Right atrium auricular region (tissue), 2 donors: ENCODE measurements at places on chromosomes 4 and X. TPM values are rescaled to one million over a fixed set of nuclear protein-coding genes. Genes with fewer than 3 reads are reported as not detected.

The HSD17B13 gene
- not detected for total RNA-seq

The CLRN2 gene
- total RNA-seq: not detected

The MED14 gene
- total RNA-seq: 16.1 TPM

DNA sequence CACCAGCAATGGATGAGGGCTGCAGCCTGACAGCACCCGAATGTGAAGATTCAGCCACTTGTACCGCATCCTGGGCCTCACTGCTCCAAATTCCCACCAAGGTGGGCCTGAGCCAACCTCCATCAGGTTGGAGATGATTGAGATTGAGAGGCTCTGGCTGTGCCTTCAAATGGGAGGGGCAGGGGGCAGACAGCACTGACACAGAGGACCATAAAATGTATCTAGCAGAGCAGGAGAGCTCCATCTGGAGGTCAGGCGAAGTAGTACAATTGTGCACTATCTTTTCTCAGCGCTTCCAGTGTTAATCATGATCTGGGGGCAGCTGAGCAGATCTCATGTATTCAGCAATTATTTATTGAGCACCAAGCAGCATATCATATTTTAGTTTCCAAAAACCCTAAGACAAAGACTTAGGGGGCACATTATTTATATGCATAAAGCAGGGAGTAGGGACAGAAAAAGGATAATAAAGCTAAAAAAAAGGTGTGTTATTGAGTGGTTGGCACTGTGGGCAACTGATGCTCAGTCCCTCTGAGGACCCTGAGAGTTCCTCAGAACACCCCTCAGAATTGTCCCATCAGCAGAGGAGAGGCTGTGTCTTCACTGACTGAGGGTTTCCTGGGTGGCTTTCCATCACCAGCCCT, 31.6 kb upstream of the C1QTNF7 start:
- no peak for DNase-seq

GRCh38 chr4:113071805-113072204, 22.4 kb downstream of the ANK2 start:
- no peak for DNase-seq

DNA sequence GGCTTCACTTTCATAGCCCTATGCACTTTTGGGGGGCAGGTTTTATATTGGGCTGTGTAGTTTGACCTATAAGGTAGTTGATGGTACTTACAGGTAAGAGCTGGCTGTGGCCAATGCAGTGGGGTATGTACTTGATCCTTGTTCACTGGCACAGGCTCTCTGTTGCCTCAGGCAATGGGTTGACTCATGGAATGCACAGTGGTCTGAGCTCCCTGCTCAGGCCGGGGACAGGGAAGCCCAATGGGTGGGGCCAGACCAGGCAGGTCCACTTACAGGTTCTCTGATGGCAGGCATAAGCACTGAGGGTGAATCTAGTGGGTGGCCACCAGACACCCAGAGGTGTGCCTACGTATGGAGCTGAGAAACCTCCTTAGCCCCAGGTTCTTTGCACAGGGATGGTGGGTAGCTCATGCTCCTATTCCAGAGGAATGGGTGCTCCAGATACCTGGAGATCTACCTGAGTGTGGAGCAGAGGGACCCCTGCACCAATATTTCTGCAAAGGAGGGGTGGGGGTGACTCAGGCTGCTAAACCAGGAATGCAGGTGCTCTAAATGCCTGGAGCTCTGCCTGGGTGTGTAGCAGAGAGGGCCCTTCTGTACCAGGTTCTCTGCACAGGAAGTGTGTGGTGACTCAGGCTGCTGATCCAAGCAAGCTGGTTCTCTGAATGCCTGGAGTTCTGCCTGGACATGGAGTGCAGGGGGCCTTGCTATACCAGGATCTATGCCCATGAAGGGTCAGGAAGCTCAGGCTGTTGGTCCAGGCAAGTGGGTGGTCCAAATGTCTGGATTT, 52.3 kb downstream of the IL1RAPL2 start:
- no peak for DNase-seq

GRCh38 chr4:152981278-152981677, 45.2 kb downstream of the FHDC1 start:
- DNase-seq: no peak

DNA sequence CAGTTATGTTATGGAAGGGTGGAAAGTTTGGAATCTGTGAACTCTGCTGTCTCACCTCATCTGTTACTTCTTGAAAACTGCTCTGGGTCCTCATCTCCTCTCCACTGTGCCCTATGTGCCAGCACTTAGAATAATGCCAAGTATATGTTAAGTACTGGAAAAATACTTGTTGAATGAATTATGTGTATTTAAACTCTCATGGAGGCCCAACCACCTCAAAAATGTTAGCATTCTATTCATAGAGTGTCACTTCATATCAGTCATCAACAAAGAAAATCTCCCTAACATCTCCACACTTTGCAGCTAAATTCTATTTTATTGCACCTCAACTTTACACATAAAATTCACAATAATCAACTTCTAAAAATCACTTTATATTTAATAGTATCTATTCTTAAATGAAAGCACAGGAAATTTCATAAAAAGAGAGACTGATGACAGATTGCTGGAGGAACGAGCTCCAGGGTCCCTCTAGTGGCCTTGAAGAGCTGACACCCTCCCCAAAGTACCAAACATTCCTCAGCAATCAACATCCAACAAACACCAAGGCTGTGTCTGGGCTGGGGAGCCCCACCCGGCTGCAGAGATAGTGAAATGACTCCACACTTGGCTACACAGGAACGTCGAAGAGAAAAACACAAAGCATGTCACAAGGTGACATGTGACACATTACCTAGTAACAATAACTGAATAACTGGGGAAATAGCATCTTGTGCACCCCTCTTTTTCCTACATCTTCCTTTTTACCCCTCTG, 45.8 kb downstream of the SLC39A8 start:
- DNase-seq: peak; percentile 69

DNA sequence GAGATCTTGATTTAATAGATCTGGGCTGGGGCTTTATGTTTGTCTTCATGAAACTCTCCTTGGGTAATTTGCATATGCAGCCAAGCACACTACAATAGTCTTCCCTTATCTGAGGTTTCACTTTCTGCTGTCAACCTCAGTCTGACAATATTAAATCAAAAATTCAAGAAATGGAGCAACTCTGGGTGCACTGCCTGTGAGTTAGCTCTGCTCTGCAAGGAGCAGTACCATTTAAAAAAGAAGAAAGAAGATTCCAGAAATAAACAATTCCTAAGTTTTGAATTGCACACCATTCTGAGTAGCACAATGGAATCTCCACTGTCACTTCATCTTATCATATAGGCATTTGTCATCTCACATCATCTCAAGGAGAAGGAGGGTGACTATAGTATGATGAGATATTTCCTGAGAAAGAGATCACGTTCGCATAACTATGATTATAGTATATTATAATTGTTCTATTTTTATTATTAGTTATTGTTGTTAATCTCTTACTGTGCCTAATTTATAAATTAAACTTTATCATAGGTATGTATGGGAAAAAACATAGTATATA, 9.4 kb downstream of the FNIP2 start:
- no peak for DNase-seq

The TENM3 gene
- 15.9 TPM for total RNA-seq

DNA sequence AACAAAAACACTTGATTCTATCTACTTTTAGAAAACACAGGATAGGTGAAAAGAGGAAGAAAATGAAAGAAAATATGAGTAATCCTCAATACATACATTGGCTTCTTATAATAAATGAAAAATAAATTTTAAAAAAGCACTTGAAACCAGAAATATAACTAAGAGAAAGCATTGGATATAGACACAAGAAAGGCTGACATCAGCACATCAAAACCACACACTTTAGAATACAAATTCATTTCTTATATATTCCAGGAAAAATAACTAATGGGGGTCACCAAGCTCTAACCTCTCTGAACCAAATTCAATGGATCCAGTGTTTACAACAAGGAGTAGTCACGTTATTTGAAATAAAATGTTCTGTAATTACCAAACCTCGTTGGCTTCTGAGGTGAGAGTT, 133.5 kb downstream of the REELD1 start:
- no peak for DNase-seq

The CISD2 gene
- 11.5 TPM for total RNA-seq
